ENCODE measurements at places on chromosomes 5 and 9.
A peak's percentile ranks its signal among the peaks of the same experiment; 100 is the strongest.

DNA sequence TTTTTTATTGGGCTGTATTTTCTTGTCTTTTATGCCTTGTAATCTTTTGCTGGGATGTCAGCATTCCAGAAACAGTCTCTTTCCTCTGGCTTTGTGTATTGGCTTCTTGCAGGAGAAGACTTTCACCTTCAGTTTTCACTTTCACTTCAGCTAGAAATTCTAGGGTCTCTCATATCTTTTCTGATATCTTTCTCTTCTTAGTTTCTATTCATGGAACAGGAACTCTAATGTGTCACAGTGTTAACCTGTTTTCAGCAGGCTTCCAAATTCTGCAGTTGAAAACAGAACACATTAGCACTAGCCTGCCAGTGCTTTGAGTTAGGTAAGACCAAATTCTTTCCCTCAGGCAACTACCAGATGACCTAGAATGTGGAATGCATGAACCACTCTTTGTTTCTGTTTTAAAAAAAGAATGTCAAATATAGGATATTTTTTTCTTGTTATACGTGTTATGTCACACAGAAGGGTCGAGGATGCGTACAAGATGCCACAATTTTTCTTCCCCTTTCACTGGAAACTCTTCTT lies 164.7 kb downstream of the TUSC1 start:
- no peak for DNase-seq

DNA sequence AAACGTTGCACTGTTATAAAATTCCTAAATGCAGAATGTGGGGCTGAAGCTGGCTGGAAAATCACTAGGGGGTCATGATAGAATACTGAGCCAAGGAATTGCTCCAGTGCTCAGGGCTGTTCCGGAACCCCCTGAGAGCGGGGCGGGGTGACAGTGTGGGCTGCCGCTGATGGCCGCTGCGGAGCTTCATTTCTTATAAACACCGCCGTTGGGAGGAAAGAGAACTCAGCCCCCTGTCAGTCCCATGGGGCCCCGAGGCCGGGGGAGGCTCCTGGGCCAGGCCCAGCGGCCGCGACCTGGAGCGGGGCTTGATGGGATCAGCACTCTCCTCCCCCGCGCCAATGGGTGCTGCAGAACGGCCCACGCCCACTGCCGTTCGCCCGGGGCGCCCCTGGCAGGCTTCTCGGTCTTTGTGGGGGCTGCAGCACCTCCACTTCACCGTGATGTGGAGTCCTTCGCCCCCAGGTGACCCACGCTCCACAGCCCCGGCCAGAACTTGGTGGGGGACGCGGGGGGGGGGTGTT lies 5.2 kb upstream of the IRF1 start:
- DNase-seq = peak; percentile 63

- DNase-seq = no peak
These were observed 71.4 kb downstream of the RALGPS1 start for GRCh38 chr9:126985870-126986498.

GRCh38 chr5:68460147-68460798 lies 244.7 kb downstream of the PIK3R1 start:
- no peak for DNase-seq

GRCh38 chr9:111483439-111483857 lies 735 bp downstream of the ECPAS start:
- peak; percentile 11 for DNase-seq

DNA sequence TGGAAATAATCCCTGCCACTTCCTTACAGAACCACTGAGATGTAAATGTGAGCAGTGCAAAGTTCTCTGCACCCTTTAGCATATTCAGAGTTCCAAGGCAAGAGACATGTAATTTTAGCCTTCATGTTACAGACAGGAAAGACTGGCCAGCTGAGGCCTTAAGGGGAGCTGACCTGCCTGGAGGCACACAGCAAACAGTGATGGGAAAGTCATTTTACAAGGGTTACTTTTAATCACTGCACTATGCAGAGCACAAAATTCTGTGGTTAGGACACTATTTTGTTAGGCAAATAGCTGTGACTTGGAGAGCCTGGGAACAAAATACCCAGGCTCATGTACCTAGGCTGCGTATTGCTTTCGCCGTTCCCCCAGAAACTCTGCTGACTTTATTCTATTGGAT lies 30.2 kb upstream of the TNIP1 start:
- no peak for DNase-seq
